ENCODE measurements at places on chromosomes 16 and 17.

DNA sequence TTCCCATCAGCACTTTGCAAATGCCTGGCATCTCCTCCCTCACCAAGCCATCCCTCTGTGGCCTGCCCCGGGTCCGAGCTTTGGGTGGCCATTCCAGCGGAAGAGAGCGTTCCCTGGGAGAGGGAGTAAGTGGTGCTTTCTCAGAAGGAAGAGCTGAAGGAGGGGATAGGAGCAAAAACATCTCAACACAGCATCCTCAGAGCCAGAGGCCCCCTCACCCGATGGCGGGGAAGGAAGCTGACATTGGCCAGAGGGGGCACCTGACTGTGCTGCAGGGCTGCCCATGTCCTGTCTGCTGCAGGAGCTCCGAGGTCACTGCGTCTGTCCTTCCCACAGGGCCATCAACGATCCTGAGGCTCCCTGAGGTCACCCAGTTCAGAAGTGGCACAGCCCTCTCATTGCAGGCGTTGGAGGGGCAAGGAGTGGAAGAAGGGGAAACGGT, 427 bp upstream of the TLCD3B start:
- no peak for DNase-seq

- no peak for DNase-seq
Measured at GRCh38 chr16:68420366-68420942, 27.9 kb downstream of the SMPD3 start.

DNA sequence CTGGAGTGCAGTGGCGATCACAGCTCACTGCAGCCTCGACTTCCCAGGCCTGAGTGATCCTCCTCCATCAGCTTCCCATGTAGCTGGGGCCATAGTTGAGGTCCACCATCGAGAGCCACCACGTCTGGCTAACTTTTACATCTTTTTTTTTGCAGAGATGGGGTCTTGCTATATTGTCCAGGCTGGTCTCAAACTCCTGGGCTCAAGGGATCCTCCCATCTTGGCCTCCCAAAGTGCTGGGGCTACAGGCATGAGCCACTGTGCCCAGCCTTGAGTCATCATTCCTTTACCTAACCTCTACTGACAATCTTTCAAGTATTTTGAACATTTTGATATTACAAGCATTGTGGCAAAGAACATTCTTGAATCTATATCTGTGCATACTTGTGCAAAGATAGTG, 9.4 kb upstream of the CCDC92B start:
- DNase-seq, result no peak

- DNase-seq, result no peak
Measured at GRCh38 chr17:48506246-48506645, 24.6 kb downstream of the HOXB1 start.

GRCh38 chr16:82533189-82533588, 93.6 kb upstream of the CDH13 start:
- no peak for DNase-seq

- DNase-seq, result no peak
Measured at GRCh38 chr17:50303051-50303450, 28.8 kb downstream of the TMEM92 start.

- DNase-seq, result no peak
Measured at GRCh38 chr16:76946879-76947278, 244.1 kb upstream of the MON1B start.
